Stimulated activated naive CD4-positive, alpha-beta T cell (primary cell): ENCODE measurements at places on chromosomes 1 and 21.

DNA sequence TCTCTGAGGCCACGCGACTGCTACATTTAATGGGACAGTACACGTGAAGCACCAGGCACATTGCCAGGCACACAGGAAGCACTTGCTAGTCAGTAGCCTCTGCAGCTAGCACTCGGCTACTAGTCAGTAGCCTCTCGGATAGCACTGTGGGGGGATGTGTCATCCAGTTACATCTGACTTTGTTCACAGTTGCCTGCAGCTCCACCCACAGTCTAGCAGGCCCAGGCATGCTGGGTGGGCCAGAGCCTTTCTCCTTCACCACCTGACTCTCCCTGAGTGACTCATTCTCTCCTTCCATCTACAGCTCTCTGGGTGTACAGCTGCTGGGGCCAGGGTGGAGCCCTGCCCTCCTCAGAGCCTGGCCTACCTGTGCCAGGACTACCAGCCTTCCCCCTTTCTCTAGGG lies 51.5 kb downstream of the PTPRF start:
- no peak for DNase-seq

DNA sequence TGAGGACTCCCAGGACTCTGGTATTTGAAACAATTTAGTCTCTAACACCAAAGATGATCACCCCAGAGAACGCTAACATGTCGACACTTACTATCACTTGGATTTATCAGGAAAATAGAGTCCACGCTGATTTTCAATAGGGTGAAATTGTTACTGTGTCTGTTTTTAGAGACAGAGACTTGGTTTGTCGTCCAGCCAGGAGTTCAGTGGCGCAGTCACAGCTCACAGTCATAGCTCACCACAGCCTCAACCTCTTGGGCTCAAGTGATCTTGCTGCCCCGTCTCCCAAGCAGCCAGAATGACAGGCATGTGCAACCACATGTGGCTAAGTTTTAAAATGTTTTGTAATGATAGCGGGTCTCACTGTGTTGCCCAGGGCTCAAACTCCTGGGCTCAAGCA lies 5.3 kb downstream of the SSU72 start:
- DNase-seq: no peak

- DNase-seq: no peak
These were observed 45.1 kb downstream of the ATP2B4 start for GRCh38 chr1:203671521-203672278.

- DNase-seq: no peak
These were observed 18.0 kb upstream of the IFNAR2 start for GRCh38 chr21:33211732-33212131.

GRCh38 chr1:50426108-50426700 lies 3.0 kb upstream of the DMRTA2 start:
- DNase-seq: no peak
